ENCODE measurements at places on chromosomes 1 and 21.

DNA sequence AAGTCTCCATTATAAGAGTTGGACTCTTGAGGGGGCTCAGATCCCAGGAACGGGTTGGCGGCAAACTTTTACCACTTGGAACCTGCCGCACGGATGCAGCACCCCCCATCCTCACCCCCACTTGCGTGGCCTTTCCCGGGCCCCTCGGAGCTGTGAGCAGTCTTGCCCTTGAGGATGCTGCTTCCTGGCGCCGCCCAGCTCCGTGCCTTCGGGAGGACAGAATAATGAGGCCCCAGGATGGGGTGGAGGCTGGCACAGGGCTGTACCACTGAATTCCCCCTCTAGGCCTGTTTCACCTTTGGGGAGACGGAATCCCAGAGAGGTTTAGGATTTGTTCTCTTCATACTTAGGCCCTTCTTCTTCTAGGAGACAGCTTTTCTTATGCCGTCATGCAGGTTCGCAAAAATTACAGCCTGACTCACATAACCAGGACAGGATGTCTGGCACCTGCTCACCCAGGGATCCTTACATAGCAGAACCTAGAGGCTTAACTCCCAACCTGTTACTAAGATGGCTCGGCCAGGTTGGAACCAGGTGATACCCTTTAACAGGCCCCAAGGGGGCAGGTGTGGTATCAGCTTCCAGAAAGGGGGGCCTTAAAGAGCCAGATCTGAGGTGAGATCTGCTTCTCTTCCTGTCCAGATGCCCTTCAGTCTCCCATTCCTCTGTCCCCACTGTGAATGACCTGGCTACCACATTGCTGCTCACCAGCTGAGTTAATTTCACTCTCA, 1.5 kb downstream of the TRNP1 start:
- no peak for DNase-seq

DNA sequence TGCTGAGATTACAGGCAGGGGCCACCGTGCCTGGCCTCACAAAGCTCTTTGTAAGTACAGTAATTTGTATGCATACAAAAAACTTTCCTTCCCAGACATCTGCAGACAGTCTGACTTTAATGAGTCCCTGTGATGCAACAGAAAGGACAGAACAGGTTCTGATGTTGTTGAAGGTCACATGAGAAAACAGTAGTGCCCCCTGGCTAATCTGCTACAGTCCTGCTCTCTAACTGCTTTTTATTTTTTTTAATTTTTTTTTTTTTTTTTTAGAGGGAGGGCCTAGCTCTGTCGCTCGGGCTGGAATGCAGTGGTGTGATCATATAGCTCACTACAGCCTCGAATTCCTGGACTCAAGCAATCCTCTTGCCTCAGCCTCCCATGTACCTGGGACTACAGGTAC, 36.7 kb downstream of the ACBD3 start:
- no peak for DNase-seq

GRCh38 chr1:246293366-246294121, 213.5 kb downstream of the SMYD3 start:
- DNase-seq, result no peak

GRCh38 chr1:76294482-76295194, 220.1 kb downstream of the ST6GALNAC3 start:
- DNase-seq, result no peak

GRCh38 chr1:162857850-162858249, 3.1 kb downstream of the CCDC190 start:
- DNase-seq, result no peak

GRCh38 chr1:186454981-186455380, 5.9 kb downstream of the PDC start:
- DNase-seq, result no peak

- DNase-seq, result no peak
Observed at GRCh38 chr1:58908561-58909560, 125.0 kb upstream of the JUN start.

DNA sequence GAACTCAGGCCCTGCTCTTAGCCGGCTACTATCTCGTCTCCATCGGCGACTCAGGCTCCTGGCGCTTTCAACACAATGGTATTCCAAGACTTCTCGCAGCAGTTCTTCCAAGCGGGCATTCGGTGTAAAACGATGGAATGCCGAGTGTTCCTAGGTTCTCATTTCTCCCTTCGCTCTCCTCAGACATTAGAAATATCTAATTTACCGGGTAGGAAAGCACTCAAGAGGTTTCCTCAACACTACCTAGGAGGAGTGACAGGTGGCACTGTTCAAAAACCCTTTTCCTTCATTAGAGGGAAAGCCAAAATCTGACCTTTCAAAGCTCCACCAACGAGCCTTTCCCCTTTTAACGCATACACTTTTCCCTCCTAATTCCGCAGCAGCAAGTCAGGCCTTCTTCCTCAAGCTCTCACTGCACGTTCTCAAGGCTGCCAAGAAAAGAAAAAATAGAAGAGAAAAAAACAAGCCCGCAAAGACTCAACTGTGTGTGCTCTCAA, 601 bp downstream of the UBE2G2 start:
- DNase-seq, result no peak

DNA sequence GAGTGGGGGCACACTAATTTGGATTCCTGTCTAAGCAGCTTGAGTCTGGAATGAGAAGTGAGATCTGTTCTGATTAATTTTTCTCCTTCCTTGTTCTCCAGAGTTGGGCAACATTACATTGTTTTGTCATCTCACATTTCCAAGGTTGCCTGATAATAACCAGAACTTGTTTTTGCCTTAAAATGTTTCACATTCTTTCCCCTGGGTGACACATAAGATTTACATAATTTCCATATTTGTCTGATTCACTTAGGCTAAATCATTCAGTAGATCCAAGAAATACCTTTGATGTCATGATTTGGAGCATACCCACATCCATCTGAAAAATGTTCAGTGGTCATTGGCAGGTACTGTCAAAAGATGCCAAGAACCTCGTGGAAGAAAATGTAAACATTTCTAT, 60.3 kb downstream of the XCL2 start:
- no peak for DNase-seq

DNA sequence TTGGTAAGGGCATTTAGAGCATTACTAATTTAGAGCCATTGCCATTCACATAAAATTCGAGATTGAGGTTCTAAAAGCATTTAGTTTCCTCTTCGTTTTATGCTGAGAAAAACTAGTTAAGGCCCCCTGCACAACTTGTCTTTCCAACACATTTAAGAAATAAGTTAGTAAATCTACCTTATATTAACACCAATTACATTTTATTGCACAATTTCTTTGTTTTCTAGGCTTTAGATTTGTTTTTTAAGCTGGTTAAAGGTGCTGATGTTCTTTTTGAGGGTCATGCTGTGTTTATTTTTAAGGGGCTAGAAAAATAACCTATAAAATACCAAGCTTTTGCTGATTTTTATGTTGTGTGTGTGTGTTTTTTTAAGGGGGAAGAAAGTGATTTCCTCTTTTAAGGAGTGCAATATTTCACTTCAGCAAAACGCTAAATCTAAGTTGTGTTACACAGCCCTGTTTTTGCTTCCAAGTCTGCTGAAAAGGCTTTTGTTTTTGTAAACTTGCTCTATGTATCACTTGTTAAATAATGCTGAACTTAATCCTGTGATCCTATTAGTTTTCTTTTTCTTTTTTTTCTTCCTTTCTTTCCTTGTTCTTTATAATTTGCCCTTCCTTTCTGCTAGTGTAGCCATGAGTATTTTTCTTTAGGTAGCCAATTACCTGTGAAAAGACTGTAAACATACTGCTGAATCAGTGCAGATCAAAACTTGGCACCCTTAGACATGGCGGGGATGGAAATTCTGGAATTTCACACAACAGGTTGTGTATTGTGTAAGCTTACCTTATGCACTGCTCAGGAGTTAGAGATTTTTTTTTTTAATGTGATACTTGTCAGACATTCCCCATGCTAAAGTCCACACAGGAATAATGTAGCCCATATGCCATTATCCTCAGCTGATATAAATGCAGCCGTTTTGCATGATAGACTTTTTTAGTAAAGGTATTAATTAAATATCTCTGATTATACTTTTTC, 1.5 kb downstream of the CEPT1 start:
- no peak for DNase-seq

DNA sequence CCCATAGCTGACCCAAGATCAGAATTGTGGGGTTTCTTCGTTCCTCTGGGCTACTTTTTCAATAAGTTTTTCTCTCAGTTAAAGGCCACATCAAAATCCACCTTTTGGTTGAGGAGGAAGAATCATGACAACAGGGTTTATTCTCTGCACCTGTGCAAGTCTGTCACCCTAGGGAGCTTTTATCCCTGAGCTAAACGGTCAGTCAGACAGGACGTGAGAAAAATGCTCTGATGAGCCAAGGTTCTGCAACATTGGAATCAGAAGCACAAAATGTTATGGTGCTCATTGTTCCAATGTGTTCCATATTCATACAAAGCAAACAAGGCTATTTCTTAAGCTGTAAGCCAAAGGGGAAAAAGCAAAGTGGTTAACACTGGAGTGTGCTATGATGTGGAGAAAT, 7.4 kb upstream of the ERICH3 start:
- DNase-seq, result no peak
